ENCODE measurements at places on chromosomes 1 and 21.
A peak's percentile ranks its signal among the peaks of the same experiment; 100 is the strongest.

GRCh38 chr21:45888386-45889009, 93.1 kb upstream of the COL6A1 start:
- DNase-seq = no peak

DNA sequence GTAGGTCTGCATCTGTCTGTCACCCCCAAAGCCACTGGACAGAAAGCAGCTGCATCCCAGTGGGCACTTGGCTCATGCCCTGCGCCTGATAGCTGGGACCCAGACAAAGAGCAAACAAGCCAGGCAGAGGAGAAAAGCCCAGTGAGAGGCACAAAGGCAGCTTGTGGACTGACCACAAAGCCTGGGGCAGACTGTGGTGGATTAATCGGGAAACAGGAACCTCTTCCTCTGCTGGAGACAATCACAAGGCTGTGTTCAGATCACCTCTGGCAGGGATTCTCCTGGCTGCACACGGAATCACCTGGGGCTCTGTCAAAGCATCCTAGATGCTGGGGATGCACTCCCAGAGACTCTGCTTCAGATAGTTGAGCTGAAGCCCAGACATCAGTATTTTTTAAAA, 15.2 kb upstream of the GJB5 start:
- DNase-seq = no peak

DNA sequence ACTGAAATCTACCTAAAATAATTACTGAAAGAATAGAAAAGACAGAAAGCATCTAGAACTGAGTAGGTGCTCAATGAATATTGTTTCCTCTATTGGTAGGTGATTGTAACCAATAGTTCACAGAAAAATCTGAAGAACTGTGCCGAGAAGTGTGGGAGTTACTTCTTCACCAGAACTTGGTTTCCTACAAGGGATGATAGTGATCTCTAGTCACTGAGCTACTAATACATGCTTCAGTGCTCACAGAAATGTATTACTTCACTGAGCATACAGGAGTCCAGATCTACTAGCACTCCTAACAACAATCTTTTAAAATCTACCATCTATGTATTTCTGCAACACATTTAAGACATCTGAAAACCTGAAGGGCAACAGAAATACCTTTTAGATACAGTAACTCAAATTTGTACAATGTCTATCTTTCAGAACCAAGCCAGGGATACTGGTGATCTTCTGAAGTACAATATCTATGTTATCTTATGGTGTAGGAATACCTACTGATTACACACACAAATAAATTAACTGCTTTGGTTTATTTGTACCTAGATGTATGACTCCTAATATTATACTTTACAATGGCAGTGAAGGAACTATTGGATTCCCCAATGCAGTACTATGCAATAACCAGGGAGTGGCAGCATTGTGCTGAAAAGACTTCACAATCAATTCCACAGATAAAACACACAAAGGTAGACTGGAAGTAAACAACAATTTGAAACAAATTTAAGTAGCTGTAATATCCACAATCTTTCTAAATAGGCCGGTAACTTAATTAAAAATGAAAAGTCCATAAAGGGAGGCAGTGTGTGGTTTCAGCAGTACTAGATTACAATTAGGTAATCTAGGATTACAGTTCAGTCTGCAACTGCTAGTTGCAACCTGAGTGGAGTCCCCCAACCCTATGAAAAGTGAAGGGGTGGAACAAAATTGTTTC, 243.0 kb downstream of the SLC45A1 start:
- DNase-seq = peak; percentile 52

DNA sequence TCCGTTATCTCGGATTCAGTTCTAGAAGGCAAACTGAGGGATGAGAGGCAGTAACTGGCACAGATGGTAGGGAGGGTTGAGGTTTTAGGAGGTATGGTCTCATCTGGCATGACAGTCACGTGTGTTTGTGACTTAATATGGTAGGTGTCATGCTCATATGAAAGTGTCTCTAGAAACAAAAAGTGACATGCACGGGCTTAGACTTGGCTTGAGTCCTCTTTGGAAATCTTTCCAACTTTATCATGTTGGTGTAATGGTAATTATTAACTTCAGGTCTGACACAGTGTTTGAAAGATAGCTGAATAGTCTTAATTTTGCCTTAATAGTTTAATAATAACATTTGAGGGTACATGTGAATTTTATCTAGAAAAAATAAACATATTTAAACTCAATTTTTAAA, 218.1 kb downstream of the FMN2 start:
- DNase-seq = no peak

DNA sequence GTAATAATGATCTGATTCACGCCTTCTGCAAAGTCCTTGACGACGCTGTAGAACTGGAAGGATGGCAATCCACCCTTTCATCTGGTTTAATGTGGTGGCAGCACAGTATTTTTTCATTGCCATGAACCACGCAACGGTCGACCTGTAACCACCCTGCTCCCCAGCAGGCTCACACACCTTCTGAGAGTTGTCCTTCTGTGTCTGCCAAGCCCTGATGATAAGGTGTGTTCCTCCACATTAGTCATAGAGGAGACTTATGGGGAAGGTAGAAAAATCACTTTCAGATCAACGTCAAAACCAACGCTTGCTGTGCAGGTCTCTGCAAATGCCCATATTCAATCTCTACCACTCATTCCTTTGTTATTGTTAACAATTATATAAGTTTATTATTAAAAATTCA, 328.7 kb downstream of the SIPA1L2 start:
- DNase-seq = no peak

- no peak for DNase-seq
These were observed 64.2 kb downstream of the FAM163A start for GRCh38 chr1:179807291-179807690.

DNA sequence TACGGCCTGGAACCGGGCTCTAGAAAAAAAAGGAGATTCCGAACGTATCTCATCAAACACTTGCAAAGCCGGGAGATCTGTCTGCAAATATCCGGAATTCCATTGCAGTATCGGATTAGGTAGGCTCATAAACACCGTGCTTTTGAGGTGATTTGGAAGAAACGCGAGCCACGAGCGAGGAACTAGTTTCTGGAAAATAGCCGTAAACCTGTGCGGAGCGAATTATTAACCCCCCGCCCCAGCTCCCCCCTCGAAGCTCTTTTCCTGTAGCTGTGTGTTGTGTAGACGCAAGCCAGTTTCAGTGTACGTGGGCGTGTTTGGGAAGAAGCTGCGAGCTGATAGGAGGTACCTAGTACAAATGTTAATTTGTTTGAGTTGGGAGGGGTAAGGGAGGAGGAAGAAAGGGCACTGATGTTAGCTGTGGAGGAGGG, 1.1 kb downstream of the RALGPS2 start:
- no peak for DNase-seq

GRCh38 chr1:183304440-183305107, 113.6 kb downstream of the NMNAT2 start:
- peak; percentile 93 for DNase-seq

DNA sequence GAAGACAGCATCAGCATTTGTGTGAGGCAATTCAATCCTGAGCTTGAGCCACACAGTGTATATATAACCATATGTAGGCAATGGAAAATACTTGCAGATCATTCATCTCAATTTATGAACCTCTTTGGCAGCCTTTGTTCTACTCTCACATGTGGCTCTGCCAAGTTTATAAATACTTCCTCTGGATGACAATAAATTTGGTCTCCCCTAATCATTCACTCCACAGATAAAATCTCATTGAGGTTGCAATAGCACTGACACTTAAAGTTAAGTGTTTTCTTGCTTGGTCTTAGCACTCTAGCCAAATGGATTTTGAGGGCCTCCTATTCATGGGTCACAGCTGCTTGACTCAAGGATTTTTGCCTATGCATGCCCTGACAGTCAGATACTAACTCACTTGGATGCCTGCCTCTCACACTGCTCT, 136.6 kb upstream of the VANGL1 start:
- DNase-seq = no peak

DNA sequence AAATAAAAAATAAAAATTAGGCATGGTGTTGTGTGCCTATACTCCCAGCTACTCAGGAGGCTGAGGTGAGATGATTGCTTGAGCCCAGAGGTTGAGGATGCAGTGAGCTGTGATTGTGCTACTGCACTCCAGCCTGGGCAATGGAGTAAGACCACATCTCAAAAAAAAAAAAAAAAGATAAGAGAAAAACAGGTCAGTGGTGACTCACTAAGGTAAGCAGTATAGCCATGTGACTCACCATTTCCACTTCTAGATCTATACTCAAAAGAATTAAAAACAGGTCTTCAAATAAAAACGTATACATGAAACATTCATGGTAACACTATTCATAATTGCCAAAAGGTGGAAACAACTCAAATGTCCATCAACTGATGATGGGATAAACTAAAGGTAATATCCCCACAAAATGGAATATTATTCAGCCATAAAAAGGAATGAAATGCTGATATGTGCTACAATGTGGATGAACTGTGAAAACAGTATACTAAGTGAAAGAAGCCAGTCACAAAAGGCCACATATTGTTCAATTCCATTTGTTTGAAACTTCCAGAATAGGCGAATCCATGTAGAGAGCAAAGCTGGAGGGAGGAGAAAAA, 75.1 kb downstream of the ZNF281 start:
- DNase-seq = no peak

DNA sequence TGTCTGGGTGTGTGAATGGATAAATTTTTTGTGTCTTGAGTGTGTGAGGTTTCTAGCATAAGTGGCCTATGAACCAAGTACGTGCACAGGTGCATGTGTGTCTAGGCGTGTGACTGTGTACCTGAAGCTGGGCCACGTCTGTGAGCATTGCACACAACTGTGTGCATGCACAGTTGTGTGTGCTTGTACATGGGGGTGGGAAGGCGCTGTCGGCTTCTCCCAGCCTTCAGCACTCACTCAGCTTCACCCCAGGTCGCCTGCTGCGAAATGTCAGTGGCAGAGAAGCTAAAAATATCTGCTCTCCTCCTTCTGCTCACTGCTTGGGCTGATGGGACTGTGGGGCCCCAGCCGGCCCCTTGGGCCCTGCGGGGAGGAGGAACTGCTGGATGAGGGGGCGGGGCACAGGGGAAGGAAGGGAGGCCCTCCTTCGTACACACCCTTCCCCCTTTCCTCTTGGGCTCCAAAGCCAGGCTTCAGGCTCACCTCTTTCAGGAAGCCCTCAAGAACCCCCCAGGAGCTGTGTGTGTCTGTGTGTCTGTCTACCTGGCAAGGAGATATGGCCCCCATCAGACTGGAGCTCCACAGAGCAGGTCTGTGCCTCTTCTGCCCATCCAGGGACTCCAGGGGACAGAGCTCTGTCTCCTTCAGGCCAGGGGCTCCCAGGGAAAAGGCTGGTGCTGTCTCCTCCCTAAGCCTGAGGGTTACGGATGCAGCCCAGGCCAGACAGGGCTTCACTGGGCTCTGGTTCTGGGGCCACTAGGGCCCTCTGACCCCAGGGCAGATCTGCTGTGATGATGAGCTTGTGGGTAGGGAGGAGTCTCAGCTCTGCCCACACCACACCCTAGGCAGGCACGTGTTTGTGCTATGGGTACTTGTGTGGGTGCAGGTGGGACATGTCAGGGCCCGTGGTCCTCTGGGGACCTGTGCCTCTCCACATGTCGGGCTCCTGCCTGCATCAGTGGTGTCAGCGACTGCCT, 35.6 kb upstream of the WASF2 start:
- no peak for DNase-seq

- no peak for DNase-seq
These were observed 11.8 kb downstream of the IER5 start for GRCh38 chr1:181100015-181100905.

DNA sequence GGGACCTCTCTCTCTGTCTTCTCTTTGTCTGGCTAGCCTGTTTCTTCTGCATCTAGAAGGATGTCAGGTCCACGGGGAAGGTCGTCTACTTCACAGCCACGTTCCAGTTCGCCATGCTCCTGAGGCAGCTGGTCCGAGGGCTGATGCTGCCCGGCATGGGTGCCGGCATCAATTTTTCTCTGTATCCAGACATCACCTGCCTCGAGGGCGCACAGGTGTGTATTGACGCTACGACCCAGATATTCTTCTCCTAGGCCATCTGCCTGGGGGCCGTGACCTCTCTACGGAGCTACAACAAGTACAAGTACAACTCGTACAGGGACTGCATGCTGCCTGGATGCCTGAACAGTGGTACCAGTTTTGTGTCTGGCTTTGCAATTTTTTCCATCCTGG, 841.6 kb upstream of the TMPRSS15 start:
- DNase-seq = no peak

DNA sequence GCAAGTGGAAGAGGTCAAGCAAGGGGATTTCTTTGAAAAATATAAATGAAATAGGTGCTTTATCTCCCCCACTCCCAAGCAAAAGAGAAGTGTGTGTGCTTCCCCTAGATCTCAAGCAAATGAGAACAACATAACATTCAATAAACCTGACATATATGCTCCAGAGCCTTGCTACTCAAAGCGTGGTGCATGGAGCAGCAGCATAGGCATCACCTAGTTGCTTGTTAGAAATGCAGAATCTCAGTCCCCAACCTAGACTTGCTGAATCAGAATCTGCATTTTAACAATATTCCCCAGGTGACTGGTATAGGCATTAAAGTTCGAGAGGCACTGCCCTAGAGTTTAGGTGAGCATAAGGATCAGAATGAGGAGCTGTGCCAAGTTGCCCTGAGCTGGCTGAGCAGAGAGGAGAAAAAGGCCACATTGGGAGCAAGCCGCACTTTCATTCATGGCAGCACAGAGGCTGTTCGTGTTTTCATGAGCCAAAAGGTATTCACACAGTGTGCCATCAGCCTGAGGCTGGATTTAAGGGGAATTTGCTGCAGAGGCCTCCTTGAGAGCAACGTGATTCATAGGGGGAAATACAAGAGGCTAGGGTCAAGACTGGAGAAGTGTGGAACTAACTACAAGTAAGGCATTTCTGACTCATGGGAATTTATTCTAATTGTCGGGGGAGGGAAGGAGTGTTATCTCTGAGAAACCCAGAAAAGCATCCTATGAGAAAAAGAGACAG, 14.3 kb upstream of the LPAR3 start:
- no peak for DNase-seq

GRCh38 chr1:37169743-37170275, 135.5 kb upstream of the GRIK3 start:
- no peak for DNase-seq

- DNase-seq = no peak
These were observed 107.4 kb downstream of the TBX19 start for GRCh38 chr1:168387781-168388760.

- DNase-seq = peak; percentile 19
These were observed 43.8 kb downstream of the RBM11 start for GRCh38 chr21:14259747-14260146.

GRCh38 chr1:33181921-33182341, at the start of gene TRIM62:
Gene TRIM62, minus strand, starts transcription at chr1:33182043. Its CDS starts 611 bp downstream, at chr1:33181432.
- DNase-seq = peak; percentile 63

- DNase-seq = no peak
These were observed 1.7 kb downstream of the GJB4 start for GRCh38 chr1:34761176-34761761.

DNA sequence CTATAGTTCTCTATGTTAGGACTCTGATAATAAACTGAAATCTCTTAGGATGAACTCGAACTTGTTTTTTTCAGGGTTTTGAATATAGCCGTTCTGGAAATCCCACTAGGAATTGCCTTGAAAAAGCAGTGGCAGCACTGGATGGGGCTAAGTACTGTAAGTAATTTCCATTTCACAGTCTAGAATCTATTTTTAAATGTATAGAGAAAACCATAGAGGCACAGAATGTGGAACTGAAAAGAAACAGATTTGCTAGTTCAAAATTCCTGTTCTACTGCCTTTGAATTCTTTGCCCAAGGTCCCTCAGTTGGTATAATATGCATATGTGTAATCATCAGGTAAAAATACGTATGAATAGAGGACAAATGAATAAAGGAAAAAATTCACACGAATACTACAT, 4.8 kb downstream of the CTH start:
- no peak for DNase-seq

Measured in NCI-H446 treated with DMSO at 0.1 percent for 48 hours (cell line).